ENCODE measurements at places on chromosomes 12 and 14.

GRCh38 chr12:130347588-130347987 is 9.9 kb downstream of the PIWIL1 start:
- DNase-seq, result peak; percentile 46

DNA sequence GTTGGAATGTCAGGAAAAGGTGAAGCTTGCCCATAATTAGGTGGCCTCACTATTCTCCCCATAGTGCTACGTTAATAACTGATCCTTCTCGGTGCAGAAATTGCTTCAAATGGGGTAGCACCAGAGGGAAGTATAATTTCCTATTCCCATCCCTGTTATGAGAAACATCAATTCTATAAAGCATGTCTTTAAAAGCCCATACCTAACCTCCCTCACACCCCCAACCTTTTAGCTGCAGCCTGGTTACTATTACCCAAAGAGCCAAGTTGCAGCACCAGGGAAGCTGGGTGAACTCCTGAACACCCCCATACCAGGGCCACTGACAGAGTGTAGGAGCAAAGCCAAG is 15.2 kb downstream of the RBM23 start:
- DNase-seq, result no peak

DNA sequence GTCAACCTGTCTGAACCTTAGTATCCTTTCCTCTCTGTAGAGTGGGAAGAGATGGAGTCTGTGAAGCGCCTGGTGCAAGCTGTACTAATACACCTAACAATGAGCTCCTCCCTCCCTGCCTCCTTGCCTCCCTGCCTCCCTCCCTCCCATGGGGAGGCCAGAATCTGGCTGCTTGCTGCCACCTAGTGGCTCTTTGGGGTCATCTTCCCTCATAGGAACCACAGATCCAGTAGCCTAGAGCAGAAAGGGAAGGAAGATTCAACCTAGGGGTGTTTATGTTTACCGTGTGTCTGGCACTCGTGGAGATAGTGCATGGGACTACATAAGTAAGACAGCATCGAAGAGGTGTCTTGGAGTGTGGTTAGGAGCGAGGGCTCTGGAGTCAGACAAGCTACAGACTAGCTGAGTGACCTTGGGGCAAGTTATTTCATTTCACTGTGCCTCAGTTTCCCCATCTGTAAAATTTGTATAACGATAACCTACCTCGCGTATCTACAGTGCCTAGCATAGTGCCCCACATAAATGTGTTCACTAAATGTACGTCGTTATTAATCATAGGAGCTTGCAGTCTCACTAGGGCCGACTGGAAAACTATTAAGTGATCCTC is 35.5 kb upstream of the TSPAN9 start:
- peak; percentile 70 for DNase-seq

DNA sequence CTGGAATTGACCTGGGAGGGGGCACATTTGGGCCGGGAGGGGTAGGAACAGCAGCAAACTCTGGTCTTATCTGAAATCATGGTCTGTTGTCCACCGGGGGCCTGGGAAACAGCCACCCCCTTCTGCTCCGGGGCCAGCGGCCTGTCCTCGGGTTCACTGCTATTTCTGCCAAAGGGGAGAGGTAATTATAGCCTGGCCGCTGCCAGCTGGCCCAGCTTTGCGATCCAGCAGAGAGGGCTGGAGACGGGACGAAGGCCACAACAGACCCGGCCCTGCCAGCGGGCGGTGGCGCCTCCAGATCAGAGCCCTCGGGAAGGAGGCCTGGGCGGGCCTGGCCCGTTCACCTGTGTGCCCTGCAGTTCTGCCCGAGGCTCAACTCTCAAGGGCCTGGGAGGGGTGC is at the start of gene C14orf180:
TSS of gene C14orf180 (plus strand) at position 258 of the 400 bp plus-strand sequence. CDS start 6,667 bp downstream, outside the sequence.
- no peak for DNase-seq

DNA sequence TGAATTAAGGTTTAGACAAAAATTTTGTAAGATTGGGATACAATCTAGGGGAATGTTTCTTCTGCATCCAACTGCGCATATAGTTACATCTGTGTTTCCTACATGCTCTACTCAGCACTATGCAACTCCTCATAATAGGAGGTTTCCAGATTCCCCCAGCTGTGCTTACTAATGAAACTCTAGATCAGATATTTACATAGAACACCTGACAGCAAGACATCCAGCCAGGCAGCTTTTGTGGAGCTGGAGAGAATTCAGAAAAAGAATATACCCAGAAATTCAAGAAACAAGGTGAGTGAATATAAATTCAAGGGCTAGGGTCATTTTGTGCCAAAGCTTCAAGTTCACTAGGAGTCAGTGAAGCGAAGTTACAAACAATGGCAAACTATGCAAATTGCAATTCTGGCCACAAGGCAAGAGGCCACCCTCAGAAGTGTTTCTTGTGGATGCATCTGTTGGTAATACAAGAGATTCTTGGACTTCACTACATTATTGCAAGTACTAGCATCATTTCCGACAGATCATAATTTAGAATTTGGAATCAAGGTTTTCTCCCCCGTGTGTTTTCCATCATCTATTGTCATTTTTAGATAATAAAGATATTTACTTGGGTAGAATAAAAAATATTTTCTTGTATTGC is 341.2 kb upstream of the NAV3 start:
- no peak for DNase-seq

DNA sequence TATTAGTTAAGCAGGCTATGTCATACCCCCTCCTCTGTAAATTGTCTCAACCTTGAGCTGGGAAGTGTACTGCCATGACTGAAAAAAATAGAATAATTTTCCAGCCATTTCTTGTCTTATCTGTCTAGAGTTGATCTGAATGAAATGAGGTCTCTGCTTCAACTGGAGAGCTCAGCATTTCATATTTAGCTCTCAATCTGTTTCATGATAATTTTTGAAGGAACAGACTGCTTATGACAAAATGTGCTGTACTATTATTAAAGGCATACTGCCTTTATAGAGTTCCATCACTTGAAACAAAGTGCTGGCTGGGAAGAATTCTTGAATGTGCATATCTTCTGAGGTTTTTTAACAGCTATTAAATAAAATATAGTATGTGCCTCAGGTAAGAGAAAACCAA is 19.1 kb downstream of the PTPRO start:
- DNase-seq, result no peak

GRCh38 chr14:87888136-87888999 is 104.6 kb downstream of the GALC start:
- no peak for DNase-seq

GRCh38 chr12:59388176-59388575 is 207.7 kb upstream of the SLC16A7 start:
- DNase-seq, result no peak

DNA sequence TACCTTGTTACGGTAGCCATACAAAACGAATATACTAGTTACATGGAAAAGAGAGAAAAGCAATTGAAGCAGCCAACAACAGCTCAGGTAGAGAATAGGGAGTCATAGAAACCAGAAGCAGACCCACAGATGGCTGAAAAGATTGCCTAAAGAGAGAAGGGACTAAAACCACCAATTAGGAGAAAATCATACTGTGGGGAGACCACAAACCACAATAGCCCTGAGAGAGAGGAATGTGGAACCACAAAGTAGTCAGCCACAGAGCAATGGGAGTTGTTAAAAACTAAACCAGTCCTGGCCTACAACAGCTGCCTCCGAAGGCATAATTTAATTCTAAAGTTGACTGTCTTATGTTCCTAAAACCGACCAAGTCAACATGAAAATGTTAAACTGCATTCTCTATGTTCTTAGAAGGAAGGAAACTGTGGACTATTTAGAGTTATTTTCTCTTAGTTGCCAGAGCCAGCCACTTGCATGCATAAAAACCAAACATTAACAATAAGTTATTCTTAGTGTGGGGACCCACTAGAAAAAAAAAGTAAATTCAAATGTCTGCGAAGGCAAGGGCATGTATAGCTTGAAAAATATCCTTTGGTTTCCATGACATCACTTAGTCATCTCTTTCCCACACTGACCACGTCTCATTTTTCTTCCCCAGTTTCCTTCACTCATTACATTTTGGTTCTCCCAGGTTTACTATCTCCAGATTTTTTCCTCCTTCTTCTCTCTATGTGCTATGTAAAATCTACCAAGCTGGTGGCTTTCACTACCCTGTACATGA is 398.1 kb downstream of the NOVA1 start:
- no peak for DNase-seq

- no peak for DNase-seq
These were observed 66.6 kb downstream of the DDX51 start for GRCh38 chr12:132077322-132078100.

- DNase-seq, result no peak
These were observed 176.7 kb downstream of the NUAK1 start for GRCh38 chr12:105961821-105962671.

- no peak for DNase-seq
These were observed 456.9 kb upstream of the SYT1 start for GRCh38 chr12:78407722-78408121.

DNA sequence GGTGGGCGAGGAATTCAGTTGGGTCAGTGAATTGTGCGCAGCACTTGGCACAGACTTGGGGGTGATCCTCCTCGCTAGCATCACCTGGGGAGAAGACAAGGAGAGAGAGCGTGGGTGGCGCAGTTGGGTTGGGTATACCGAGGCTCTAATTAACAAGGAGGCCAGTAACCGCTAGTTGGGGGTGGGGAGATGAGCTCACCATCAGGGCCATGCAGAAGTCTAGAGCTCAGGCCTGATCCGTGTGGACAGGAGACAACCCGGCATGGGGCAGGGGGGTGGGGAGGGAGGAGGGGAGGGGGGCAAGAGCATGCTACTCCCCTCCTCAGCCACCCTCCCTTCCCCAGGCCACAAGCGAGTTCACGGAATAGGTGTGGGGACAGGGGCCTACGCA is 580 bp downstream of the SALL2 start:
- DNase-seq, result no peak

GRCh38 chr12:84128117-84128991 is 784.2 kb downstream of the SLC6A15 start:
- no peak for DNase-seq

DNA sequence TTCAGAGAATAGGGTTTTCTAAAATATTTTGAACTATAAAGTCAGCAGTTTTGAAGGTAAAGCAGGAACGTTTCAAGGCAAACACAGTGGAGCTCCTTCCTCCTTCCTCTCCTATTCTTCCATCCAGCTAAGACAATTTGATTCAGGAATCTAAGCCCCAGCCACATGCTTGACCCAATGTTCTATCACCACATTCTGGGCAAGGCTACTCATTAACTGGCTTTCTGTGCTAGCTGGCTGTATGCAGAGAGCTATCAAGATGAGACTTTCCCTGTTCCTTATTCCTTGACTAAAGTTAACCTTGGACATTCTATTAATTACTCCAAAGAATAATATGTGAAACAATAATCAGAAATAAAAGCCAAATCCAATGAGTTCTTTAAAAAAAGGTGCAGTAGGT is 266.9 kb downstream of the NOVA1 start:
- no peak for DNase-seq

DNA sequence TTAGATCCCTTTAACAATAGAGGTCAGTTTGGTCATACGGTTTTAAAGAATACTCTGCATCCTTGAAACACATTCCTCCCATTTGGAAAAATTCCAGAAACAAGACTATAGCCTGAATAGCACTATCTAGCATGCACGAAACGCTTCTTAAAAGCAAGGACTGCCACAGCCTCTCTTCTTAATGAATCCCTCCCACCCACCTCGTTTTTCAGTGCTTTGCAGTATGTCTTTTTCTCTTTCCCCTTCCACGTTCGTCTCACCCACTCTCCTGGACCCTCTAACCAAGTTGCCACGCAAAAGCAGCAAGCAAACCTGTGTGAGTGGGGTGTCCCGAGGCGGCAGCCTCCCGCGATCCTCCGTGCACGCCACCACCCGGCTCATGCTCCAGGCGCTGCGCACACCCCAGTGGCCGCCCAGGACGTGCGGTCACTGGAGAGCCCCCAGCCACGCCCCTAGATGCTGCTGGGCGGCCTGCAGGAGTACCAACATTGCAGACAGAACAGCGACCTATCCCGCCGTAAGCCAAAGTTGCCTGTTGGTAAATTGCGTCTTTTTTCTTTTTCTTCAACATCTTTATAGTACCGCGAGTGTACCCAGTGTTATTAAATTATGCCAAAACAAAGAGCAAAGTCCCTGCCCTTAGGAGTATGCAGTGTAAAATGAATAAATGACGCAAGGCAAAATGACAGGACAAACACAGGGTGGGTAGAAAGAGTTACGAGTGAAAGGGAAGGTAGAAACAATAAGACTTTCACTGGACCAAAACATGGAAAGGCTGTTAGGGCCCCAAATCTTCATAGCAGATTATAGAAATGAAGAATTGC is at the start of gene SLC38A4:
TSS of gene SLC38A4 (minus strand) at position 407 of the 824 bp plus-strand sequence. CDS start 32,926 bp downstream, outside the sequence.
- DNase-seq, result no peak

GRCh38 chr12:64407342-64408223 is 3.4 kb downstream of the XPOT start:
- no peak for DNase-seq

GRCh38 chr12:55642669-55643068 is 6.0 kb downstream of the OR10P1 start:
- no peak for DNase-seq

- DNase-seq, result no peak
These were observed 66.4 kb upstream of the MAP1LC3B2 start for GRCh38 chr12:116492703-116493324.

DNA sequence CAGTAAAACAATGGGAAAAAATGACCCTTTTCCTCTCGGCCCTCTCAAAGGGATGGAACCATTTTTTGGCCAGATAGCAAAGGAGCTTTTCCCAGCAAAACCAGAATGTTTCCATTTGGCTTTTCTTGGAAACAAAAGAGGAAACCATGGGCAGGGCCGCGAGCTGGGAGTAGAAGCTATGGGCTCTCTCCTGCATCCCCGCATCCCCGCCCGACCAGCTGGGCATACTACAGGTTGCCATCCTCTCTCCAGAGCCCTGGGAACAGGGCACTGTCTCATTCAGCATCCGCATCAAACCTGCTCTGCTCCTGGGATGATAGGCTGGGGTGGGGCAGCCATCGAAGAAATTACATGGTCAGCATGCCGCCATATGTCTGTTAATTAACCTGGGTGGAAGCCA is 20.9 kb downstream of the CD9 start:
- DNase-seq, result no peak

- no peak for DNase-seq
These were observed 72.8 kb downstream of the ANKS1B start for GRCh38 chr12:99911967-99912366.

GRCh38 chr12:106238146-106238545 is 9.7 kb downstream of the CKAP4 start:
- DNase-seq, result no peak

Data from NCI-H1092 (cell line).